ENCODE measurements at places on chromosomes 7 and 10.

GRCh38 chr10:116780691-116781205, 38.4 kb upstream of the HSPA12A start:
- DNase-seq = no peak

GRCh38 chr7:1852517-1853430, 182.7 kb downstream of the ELFN1 start:
- DNase-seq = no peak

DNA sequence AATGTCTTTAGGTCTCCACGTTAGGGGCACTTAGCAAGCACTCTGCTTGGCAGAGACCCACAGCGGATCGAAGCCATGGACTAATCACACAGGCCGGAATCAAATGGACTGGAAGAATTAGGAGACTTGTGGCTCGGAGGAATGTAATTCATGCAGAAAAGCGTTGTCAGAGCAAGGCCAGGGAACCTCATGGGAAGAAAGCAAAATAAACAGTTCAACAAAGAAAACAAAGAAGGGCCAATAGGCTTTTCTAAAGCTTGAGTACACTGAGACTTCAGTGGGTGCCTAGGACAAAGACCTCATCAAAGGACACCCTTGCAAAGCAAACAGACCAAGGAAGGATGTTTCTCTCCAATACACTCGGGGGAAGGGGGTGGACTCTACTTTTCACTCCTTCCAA, 171.1 kb downstream of the GLI3 start:
- no peak for DNase-seq

DNA sequence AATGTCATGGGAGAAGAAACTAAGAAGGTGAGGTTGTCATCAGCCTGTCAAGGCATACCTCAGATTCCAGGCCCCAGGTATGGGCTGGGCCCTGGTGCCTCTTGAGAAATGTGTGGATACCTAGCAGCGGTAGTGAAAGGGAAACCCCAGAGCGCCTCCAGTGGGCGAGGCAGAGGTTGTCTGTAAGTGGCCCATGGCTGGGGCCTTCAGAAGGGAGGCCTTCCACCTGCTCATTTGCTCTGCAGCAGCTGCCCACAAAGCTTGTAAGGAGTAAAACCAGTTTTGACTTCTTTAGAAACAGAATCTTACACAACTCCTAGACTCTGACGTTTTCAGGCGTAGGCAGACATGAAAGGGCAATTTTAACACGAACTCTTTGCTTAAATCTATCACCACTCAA, 509.9 kb downstream of the PARD3 start:
- DNase-seq = no peak

GRCh38 chr7:94650147-94651051, 5.5 kb downstream of the SGCE start:
- no peak for DNase-seq

GRCh38 chr7:155861480-155861868, 49.2 kb upstream of the SHH start:
- DNase-seq = no peak

DNA sequence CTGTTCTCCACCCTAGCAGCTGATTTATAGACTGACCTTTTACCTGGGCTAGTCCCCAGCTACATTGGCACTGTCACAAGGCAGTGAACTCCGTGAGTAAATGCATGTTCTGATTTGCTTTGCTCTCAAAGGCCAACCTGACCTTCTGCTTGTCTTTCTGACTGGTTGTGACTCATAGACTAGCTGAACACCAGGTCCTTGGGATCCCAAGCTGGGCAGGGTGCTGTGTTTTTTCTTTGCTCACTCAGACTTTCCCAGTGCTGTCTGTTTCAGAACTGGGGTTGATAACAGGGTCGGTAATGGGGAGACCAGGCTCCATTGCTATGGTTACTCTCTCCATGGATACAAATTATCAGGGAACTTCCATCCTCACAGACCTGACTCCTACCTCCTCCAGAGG, 35.0 kb downstream of the EVX1 start:
- no peak for DNase-seq

DNA sequence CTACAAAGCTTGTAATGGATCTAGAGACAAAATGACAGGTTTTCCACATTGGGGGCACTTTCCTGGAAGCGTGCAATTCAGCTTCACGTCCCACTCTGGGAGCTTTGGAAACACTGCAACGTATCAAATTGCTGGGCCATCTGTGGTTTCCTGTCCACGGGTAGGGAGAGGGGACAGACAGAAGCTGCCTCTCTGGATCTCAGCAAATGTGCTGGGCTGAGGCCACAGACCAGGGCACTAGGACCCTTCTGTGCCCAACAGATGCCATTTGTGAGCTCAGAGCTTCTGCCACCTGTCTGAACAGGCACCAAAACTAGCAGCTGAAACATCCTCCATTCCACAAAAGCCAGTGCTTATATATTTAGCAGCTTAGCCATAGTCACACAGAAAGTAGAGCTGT, 40.9 kb upstream of the FRMD4A start:
- no peak for DNase-seq

- no peak for DNase-seq
Observed at GRCh38 chr10:43372765-43373361, 1.4 kb downstream of the FXYD4 start.

DNA sequence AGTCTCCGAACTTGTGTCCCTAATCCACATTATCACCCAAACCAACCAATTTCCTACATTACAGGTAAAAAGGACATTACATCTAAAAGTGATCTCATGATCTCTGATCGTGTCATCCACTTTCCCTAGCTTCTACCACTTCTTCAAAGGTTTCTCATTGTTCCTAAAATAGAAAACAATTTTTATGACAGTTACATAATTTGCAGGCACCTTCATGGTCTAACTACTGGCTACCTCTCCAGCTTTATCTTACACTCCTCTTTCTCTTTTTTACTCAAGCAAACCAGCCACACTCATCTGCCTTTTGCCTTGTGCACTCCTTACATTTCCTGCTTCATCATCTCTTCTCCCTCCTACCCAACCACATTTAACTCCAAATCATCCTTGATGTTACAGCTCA, 886.7 kb upstream of the SORCS1 start:
- no peak for DNase-seq

DNA sequence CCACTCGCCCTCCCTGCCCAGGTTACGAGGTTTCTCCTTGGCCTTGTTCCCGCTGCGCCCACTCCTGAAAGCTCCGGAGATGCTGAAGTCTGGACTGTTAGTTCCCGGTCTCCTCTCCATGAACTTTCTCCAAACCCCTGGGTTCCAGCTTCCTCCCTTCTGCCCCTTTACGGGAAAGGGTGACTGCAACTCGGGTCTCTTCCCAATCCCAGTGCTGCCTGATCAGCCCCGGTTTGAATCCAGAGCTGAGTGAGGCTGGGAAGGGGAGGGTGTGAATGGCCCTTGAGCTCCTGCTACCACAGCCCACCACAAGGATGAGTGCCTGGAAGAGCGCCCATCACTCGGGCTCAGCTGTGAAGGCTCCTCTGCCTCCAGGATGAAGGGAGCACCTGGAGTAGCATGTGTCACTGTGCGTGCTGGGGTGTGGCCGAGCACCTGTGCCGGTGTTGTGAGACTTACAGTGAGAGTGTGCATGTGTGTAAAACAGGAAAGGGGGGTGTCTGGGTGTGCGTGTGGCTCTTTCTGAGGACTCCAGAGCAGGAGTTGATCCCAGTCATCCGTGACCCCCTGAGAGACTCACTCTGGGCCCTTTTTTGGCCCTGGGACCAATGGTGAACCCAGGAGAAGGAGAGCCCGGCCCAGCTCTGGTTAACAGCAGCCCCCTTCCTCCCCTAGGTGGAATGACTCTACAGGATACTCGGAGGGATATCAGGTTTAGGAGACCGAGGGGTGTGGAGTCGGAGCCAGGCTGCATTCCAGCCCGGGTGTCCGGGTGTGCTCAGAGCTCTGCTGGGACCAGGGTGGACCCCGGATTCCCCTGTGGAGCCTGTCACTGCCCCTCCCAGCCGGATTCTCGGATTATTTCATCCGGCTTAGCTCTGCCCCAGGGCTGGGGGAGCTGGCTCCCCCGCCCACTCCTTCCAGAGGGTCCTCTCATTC, 1.1 kb upstream of the ZNF467 start:
- DNase-seq = no peak

DNA sequence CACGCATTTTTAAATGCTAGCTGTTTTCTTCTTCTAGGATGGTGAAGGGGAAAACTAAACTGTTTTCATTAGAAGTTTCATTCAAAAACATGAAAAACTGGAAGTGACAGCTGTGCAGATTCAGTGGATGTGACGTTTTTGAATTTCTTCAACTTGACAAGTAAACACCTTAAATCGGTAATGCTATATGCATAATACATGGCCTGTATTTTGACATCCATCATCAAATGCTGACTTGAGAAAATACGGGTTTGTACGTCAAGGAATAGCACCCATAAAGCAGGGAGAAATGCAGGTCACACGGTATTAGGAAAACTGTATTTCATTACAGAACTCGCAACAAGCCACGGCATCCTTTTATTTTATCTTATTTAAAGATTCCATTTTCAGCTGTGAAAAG, 720.5 kb downstream of the KCNMA1 start:
- no peak for DNase-seq

DNA sequence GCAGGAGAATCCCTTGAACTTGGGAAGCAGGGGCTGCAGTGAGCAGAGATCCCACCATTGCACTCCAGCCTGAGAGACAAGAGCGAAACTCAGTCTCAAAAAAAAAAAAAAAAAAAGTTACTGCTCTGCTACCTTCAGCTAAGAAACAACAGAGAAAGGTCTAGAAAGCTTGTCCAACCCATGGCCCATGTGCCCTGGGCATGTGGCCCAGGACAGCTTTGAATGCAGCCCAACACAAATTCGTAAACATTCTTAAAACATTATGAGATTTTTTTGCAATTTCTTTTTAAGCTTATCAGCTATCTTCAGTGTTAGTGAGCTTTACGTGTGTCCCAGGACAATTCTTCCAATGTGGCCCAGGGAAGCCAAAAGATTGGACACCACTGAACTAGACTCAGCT, 22.9 kb downstream of the PLXDC2 start:
- no peak for DNase-seq

GRCh38 chr7:135843214-135843613, 94.6 kb upstream of the FAM180A start:
- DNase-seq = no peak

DNA sequence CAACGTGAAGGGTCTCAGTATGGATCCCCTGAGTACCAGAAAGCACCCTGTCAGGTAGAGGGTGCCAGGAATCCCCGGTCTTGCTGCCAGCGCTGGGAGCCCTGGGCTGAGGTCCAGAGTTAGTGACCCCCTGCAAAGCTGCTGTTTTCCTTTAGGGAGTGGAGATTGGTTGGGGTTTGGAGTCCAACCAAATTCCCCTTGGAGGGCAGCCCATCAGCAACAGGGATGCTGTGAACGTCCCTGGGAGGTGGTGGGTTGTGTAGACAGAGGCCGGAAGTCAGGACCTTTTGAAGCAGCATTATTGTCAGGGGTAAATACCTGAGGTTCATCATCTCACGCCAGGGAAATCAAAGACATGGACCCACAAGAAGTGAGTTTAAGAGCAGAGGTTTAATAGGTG, 104.2 kb downstream of the COL26A1 start:
- DNase-seq = no peak

- DNase-seq = no peak
Observed at GRCh38 chr7:29457141-29457561, 106.5 kb upstream of the PRR15 start.

DNA sequence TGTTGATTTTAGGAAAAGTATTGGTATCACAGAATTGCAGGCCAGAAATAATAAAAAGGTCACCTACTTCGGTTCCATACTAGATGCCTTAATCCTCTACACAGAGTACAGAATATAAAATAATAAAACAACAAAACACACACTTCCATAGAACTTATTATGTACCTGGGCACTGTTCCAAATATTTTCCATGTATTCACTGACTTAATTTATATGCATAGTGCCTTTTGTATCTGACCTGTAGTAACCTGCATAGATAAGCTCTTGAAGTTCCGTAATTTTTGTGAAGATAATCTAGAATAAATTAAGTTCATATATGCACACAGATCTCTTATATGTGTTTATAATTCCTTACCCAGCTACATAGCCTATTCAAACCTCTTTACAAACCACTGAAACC, 78.3 kb downstream of the RAPGEF5 start:
- DNase-seq = no peak

DNA sequence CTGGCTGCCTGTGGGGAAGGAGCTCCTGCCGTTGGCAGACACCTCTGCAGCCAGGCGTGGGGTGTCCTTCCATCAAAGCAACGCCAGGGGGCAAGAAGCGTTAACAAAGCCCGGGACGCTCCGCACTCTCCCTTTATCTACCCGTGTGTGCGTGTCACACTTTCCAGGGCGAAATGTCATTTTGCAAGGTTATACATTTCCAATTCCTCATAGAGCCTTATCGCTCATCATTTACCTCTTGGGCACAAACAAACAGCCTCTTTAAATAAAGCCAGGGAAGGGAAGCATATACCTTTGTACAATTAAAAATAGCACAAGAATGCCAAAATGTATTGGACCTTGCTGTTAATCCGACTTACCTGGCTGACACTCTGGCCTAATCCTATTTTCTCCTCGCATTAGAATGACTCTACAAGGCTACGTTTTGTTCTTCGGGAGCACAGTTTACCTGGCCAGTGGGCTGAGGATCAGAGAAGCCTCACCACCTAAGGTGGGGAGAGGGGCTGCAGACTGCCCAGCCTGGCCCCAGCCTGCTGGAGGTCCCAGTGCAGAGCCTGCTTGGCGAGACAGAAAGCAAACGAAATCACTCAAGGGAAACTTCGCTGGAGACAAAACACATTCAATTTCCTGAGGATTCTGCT, 77.6 kb upstream of the EN2 start:
- DNase-seq = peak; percentile 64

DNA sequence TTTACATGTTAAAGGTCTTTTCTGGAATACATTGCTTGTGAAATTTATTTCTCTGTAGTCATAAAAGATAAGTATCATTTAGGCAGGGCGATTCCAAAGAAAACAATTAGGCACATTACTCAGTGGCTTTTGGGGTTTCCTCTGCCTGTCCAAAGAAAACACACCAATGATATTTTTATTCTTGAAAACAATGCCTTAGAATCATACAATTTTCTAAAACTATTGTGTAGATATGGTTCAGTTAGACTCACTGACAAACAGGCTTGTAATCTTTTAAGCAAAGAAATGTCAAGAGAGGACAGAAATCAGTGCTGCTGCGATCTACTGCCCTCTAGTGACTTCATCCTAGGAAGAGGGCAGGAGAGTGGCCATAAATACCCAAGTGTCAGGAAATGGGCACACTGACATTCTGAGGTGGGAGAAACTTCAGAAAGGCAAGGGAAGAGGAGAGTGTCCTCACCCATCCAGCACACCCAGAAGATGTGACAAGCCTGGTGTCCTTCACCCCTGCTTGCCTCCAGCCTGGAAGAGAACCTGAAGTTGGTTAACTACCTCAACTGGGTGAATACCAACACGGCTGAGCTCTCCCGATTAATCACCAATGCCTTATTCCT, 120.5 kb downstream of the GALNT11 start:
- peak; percentile 35 for DNase-seq

Measured in activated CD4-positive, alpha-beta T cell treated with anti-CD3 and anti-CD28 coated beads, Interleukin-2, amount 50 U/mL, for 1 hour (primary cell).